ENCODE measurements at places on chromosomes 1 and 21.

DNA sequence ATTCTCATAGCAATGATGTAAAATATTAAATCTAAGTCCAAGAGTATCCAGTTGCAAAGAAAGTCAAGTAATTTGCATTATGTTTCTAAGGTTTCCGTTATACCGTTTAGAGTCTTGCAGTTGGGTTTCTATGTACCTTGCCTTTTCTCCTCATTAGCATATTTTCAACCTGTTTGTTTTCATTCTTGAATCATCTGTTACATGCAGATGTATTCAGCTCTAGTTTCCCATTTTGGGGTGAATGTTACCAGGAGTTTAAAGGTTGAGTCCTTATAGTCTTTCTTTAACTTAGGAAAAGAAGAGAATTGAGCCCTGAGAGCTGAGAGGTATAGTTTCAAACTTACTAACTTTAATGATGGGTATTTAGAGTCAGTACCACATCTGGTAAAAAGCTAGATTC is 139.9 kb downstream of the NFIA start:
- no peak for DNase-seq

DNA sequence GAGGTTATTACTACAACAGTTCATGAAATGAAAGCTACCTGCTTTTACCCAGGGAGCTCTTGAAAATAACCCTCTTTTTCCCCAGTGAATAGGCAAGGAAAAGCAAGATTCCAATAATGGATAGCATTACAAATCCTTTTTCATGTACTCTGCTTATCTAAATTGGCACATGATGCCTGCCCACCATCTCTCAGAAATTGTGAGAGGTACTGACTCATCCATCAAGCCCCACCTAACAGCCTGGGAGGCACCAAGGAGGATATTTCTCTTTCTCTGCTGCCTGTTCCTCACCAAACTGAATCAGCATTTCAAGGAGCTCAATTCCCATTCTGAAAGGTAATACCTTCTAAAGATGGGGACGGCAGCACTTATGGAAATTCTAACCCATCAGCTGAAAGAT is 34.4 kb downstream of the PALMD start:
- no peak for DNase-seq

GRCh38 chr1:82346141-82346540 is 545.4 kb downstream of the ADGRL2 start:
- no peak for DNase-seq

GRCh38 chr1:221753828-221754188 is 11.9 kb upstream of the DUSP10 start:
- DNase-seq = no peak

GRCh38 chr21:24658926-24659325 is 948.4 kb downstream of the MRPL39 start:
- no peak for DNase-seq

GRCh38 chr1:218739426-218739825 is 394.3 kb downstream of the TGFB2 start:
- DNase-seq = no peak

DNA sequence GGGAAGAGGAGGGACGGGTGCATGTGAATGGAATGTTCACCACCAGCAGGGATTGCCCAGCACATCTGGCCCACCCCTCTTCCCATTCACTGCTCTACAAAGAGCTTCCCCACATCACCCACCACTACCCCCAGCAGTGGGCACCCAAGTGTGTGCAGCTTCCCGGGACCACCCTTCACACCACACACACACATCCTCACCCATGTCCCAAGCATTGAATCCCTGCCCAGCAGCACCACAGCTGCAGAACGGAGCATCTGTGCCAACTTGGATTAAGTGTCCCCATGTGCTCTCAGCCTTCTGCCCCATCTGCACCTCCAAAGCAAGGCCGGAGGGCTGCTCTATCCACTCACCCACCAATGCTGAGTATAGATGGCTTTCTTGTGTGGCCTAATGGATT is 141.4 kb downstream of the PSMG1 start:
- no peak for DNase-seq

GRCh38 chr1:1308756-1309250 is 406 bp downstream of the PUSL1 start:
- DNase-seq = no peak

Measured in activated gamma-delta T cell treated with anti-CD3 and anti-CD28 coated beads, Interleukin-2, amount 50 U/mL, for 16 hours (primary cell).